ENCODE measurements at places on chromosomes 1 and 21.
A peak's percentile ranks its signal among the peaks of the same experiment; 100 is the strongest.

- DNase-seq: no peak
Observed at GRCh38 chr1:206706806-206707366, 22.2 kb downstream of the MAPKAPK2 start.

GRCh38 chr1:21313886-21314721, 23.8 kb upstream of the ECE1 start:
- no peak for DNase-seq

- no peak for DNase-seq
Observed at GRCh38 chr1:183029591-183030000, 6.4 kb downstream of the LAMC1 start.

GRCh38 chr1:52127181-52128180, 14.4 kb upstream of the ZFYVE9 start:
- DNase-seq: no peak

- no peak for DNase-seq
Observed at GRCh38 chr1:247456021-247456420, 1.9 kb downstream of the OR2B11 start.

DNA sequence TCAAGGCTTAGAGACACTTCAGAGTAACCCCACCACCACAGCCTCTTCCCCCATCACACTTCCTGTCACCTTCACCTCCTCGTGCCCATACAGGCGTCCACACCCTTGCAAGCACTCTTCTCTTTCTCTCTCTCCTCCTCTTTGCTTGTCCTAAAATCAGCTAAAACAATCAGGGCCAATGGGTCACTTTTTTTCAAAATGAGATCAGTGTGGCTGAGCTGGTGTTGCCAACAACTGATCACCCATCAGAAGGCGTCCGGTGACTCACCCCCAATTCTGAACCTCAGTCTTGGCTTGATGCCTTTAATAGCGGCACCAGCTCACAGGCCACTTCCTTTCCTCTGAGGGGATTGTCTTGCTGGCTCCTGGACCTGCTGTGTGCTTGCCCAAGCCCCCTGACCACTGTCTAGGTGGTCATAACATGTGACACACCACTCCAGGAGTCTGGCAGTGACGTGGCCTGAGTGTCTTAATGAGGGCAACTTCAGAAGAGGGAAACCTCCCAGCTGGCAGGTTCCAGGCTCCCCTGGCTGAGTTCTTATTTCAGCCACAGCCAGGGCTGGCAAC, 1.6 kb downstream of the DRAXIN start:
- peak; percentile 69 for DNase-seq

DNA sequence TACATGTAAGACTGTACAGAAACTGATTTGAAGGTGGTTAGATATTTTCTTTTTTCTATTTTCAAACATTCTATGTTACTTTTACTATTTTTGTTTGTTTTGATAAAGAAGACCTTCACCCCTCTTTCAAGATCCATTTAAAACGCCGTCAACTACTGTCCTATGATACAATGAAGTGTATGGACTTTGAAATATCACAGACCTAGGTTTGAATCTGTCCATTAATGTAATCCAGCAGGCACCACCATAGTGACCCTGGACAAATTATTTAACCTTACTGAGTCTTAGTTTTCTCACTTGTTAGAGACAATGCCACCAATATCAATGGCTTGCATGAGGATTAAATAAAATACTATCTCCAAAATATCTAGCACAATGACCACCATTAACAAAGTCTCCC, 2.0 kb downstream of the FRRS1 start:
- no peak for DNase-seq

Measured in CD8-positive, alpha-beta T cell (primary cell).